ENCODE measurements at places on chromosomes 5 and 9.

GRCh38 chr9:136915632-136916329 is 28.8 kb downstream of the FBXW5 start:
- no peak for DNase-seq

- no peak for DNase-seq
Observed at GRCh38 chr9:1721196-1721595, 294.0 kb upstream of the SMARCA2 start.

GRCh38 chr9:128628471-128629048 is 28.1 kb downstream of the DYNC2I2 start:
- peak; percentile 38 for DNase-seq

GRCh38 chr9:127182901-127183746 is 60.7 kb upstream of the ANGPTL2 start:
- DNase-seq, result no peak

- DNase-seq, result no peak
Observed at GRCh38 chr5:39381376-39381775, 17.1 kb upstream of the C9 start.

DNA sequence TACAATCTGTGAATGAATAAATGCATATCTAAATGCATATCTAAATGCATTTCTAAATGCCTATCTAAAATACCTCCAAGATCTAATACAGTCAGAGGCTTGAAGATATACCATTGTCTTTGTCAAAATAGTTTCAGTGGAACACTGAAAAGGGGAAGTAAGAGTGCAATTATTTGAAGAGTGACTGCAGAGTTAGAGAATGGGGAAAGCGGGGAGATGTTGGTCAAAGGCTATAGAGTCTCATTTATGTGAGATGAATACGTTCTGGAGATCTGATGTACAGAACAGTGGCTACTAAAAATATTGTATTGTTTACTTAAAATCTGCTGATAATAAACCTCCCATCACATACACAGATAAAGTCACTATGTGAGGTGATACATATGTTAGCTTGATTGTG is 1126.2 kb upstream of the CDH9 start:
- DNase-seq, result no peak

Measured in AG08395 (cell line).